Stimulated activated CD4-positive, alpha-beta T cell treated with anti-CD3 and anti-CD28 coated beads, Interleukin-12 subunit alpha, Interleukin-12 subunit beta, amount 100 ng/mL, for 4 hours (primary cell): ENCODE measurements at places on chromosomes 1 and 21.
A peak's percentile ranks its signal among the peaks of the same experiment; 100 is the strongest.

GRCh38 chr1:109850194-109850593, 60.5 kb upstream of the CSF1 start:
- no peak for DNase-seq

DNA sequence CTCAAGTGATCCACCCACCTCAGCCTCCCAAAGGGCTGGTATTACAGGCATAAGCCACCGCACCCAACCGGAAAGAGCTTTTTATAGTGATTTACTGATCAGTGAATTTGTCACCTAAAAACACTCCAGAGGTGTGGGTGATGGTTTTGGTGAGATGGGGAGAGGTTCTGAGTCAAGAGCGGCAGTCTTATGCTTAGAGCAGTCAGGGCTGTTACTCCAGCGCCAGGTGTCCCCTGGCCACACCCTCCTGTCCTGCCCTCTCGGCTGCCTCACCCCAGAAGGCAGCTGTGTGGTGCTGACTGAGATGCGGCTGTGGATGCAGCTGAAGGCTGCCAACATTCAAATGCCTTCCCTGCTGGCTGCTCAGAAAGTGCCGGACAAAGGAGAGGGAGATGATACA, 94.5 kb upstream of the LPGAT1 start:
- no peak for DNase-seq

DNA sequence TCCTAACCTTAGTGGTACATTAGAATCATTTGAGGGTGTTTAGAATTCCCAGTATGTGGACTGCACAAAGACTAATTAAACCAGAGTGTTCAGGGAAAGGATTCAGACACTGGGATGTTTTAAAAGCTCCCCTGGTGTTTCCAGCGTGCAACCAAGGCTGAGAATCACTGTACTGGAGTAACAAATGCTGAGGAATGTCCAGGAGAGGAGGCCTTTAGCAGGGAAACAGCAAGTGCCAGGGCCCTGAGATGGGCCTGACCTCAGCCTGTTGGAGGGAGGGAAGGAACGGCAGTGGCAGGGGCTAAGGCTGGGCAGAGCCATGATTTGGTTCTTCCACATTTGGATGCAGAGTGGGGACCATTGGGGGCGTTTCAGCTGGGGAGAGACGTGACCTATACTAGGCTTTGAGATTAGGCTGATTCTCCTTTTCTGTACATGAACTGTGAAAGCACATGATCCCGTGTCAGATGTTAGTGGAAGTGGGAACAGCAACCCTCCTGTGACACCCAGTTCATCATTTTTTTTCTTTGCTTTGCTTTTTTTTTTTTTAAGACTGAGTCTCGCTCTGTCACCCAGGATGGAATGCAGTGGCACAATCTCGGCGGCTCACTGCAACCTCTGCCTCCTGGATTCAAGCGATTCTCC, 49.3 kb downstream of the KANK4 start:
- no peak for DNase-seq

DNA sequence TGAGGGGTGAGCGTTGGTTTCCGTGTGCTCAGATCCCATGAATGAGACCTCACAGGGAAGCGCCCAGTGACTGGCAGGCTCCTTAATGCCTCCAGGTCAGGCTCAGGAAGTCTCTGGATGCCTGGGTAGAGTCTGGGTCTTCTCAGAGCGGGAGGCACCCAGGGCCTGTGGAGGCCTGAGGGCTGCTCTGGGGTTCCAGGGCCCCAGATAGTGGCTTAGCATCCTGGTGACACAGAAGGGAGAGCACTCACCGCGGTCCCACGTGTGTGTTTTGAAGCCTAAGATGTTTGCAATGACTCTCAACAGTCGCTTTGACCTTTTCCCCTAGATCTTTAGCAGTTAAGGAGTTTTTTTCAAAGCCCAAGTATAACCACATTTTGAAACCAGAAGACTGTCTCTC, 25.0 kb downstream of the PRMT2 start:
- no peak for DNase-seq

DNA sequence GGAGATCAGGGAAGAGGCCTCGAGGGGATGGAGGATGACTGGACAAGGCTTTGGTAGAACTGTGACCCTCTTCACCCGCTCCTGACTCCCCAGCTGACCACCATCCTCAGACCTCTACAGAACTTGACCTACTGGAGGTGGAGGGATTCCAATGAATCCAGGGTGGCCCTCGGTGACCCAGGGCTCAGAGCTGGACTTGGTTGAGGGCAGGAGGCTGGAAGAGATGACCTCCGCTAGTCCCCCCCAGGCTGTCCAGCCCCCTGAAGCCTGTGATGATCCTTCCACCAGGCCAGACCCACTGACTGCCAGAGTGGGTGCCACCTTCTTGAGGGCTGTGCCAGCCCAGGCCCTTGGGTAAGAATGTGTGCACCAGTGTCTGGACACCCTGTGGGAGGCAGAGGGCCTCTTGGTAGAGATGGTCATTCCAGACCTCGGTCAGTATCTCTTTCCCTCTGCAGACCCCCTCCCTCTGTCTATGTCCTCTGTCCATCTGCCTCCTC, 44.9 kb downstream of the ATP1B1 start:
- DNase-seq, result no peak

DNA sequence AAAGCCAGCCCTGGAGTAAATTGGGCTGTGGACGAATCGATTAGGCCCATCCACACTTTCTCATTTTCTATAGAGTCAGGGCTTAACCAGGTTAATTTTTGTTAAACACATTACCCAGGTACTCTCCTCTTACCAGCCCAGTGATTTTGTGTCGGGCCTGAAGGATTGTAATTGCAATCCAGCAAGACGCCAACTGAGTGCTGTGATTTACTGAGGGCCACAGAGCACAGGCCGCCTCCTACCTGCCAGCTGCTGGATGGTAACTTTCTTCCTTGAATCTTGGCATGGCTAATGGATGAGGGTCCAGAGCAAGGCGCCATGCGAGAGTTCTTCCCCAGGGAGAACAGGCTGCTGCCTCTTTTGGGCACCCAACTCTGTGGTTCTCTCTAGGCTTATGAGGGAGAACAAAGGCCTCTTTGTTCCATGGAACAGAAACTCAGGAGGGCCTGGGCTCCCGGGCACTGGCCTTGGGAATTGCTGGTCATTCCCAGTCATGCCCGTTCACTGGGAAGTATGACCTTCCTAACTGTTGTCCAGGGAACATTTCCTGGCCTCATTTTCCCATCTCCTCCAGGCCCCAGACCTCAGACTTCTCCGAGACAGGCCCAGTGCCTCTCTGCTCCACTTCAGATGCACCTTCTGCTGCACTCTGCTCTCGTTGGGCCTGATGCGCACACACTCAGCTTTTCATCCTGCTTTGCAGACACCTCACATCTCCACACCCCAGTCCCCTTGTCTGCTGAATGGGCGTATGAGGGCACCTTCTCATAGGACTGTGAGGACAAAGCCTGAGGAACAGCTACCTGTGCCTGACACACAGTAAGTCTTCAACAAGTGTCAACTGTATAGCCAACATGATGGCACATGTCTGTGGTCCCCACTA, 57.3 kb downstream of the SYF2 start:
- no peak for DNase-seq

DNA sequence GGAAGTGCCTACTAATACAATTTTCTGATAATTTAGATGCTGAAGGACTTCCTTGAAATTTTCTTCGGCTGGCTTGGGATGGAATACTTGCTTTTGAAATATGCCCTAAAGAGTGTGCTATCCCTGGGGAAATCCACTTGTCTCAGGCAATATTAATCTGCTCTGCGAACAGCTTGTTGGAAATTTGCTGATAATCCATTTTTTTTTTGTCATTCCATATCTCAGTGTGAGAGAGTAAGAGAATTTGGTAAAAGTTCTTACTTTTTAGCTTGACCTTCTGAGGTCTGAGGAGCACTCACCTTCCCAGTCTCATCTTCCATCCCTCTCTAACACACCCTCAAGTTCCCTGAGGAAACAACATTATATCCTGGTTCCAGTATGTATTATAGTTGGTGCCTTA, 36.8 kb downstream of the DNAJC6 start:
- no peak for DNase-seq

DNA sequence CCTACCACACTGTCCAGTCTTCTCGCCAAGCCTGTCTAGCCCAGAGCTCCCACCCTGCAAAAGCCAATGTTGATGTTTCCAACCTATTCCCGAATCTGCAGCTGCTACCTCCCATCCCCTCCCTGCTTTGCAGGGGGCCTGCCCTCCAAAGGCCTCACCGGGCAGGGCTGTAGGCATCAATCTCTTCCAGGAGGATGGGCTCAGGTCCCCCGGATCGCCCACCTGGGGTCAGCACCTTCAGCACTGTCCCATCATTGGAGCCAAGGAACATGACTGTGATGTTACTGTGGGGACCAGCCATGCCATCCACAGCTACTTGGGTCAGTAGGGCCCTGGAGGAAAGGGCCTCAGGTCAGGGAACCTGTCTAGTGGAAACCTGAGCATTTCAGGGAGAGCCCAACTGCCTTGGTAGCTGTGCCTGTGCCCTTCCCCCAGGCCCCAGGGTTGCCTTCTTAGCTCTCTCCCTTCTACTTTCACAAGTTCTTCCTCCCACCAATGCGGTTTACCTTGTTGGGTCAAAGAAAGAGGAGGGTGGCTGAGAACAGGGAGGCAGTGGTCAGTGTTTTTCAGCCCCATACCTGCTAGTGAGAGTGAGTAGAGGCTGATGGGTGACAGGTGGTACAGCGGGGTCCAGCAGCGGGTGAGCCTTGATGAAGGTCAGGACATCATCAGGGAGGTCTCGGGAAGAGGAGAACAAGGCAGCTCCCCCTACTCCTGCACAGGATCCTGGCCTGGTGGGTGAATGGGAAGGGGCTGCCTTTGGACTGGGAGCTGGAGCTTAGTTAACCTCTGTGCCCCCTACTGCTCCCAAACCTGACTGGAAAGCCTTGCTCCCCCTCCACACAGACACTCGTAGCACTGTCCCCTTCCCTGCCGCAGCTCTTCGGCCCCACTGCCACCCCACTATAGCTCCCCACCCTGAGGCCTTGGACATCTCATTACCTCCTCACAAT, 10.7 kb downstream of the SEMA6C start:
- no peak for DNase-seq

- no peak for DNase-seq
Measured at GRCh38 chr1:234611847-234612351, 1.9 kb upstream of the IRF2BP2 start.

GRCh38 chr1:32724678-32725614, 22.4 kb upstream of the SYNC start:
- DNase-seq, result no peak

- DNase-seq, result no peak
Measured at GRCh38 chr1:72197786-72198185, 84.6 kb downstream of the NEGR1 start.

- DNase-seq, result no peak
Measured at GRCh38 chr1:30406996-30407864, 316.2 kb downstream of the MATN1 start.

DNA sequence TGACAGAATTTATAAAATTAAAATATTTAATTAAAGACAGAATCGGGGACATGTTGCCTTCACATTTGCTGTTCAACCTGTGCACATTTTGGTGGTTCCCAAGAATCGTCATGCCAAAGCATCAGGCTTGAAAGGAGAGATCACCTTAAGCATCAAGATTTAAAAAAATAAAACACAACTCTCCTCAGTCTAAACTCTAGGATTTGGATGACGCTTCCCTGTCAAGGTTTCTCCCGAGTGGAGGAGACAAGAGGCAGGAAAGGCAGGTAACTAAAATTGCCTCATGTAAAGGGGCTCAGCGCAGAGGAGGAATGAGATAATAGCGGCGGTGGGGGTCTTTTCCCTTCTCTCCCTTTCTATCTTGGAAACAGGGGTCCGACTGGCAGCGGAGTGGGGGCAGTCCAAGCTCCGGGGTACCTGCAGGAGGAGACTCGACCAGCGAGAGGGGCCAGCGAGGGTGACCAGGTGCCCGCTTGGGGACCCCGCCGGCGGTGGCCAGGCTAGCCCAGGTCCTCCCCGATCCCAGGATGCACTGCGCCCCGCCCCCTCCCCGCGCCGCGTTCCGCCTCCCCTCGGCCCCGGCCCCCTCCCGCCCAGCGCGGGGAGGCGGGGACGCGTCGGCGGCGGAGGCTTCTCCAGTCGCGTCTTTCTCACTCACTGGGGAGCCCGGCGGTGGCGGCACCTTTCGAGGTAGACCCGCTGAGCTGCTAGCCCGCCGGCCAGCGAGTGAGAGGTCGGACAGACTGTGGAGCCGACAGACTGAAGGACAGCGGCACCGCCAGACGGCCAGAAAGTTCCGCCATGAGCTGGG, at the start of gene FNBP1L:
TSS of gene FNBP1L (plus strand) at position 638 of the 811 bp plus-strand sequence. CDS start at position 802, 164 bp downstream.
- DNase-seq, result peak; percentile 65

GRCh38 chr1:38015978-38016725, 3.6 kb downstream of the UTP11 start:
- DNase-seq, result no peak

GRCh38 chr21:33099131-33099530, 29.2 kb downstream of the OLIG1 start:
- no peak for DNase-seq

GRCh38 chr21:45162809-45163208, 88.4 kb downstream of the ADARB1 start:
- no peak for DNase-seq

DNA sequence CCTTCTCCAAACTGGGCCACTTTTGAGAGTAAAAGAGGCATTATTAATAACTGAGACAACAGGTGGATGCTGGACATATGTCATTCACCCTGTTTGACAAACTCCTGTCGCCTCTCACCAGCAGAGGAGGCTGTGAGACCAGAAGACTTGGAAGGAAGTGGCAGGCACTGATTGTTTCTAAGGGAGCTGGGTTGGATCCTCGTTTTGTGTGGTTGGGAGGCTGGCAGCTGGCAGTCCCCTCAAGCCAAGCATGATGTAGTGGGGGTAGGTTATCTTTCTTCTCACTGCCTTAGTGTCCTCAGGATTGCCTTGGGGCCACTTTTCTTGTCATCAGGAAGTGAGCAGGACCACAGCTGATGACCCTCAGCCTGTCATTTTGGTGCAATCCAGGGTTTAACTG, 86.5 kb upstream of the KCNJ15 start:
- no peak for DNase-seq

DNA sequence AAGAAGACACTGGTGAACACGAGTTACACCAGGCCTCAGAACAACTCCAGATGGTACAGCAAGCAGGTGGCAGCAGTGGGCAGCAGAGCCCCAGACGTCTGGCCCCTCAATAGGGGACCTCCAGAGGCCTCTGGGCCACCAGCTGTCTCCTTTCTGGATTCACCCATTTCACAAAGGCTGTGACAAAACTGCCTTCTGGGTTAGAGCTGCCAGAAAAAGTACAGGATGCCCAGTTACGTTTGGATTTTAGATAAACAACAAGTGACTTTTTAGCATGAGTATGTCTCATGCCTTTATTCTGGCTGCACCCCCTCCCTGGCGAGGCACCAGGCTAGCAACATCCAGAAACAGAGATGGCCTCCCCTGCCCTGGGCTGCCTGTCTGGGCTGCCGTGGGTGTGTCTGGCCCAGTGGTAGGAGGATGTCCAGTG, 30.1 kb downstream of the ITPKB start:
- no peak for DNase-seq

GRCh38 chr1:56957931-56958330, 7.9 kb downstream of the C8B start:
- DNase-seq, result no peak

- no peak for DNase-seq
Measured at GRCh38 chr1:205304695-205305070, 16.9 kb downstream of the NUAK2 start.

GRCh38 chr1:84377480-84378095, 20.7 kb upstream of the DNASE2B start:
- DNase-seq, result no peak
